ENCODE measurements at places on chromosomes 3 and 15. TPM values are rescaled to one million over a fixed set of nuclear protein-coding genes. Genes with fewer than 3 reads are reported as not detected.

- DNase-seq, result no peak
Observed at GRCh38 chr3:191070201-191070600, 128.8 kb upstream of the OSTN start.

- DNase-seq, result no peak
Observed at GRCh38 chr3:155631323-155632019, 113.4 kb downstream of the PLCH1 start.

DNA sequence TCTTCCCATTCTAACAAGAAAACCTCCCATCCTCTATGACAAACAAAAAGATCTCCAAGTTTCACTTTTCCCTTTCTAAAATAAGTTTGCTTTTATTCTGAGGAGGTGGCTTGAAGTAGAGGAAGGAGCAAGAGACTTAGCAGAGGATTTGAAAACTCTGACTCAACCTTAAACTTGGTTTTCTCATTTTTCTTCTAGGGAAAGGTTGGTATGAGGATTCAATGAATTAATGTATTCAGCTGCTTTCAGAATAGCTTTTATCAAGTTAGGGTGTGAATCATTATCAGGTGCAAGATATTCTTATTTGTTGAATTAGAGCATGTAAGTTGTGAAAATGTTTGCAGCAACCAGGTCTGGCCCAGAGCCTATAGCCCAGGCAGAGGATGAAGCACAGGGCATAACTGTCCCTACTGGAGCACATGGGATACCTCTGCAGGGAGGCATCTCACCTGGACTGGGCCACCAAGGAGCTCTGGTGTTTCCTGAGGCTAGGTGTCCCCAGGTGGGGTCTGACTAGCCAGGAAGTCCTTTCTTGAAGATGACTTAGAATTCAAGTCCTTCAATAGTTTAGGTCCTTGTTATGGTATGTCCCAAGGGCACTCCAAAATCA, 42.3 kb downstream of the SATB1 start:
- DNase-seq, result no peak

- DNase-seq, result no peak
Observed at GRCh38 chr3:99108508-99108907, 207.0 kb upstream of the DCBLD2 start.

DNA sequence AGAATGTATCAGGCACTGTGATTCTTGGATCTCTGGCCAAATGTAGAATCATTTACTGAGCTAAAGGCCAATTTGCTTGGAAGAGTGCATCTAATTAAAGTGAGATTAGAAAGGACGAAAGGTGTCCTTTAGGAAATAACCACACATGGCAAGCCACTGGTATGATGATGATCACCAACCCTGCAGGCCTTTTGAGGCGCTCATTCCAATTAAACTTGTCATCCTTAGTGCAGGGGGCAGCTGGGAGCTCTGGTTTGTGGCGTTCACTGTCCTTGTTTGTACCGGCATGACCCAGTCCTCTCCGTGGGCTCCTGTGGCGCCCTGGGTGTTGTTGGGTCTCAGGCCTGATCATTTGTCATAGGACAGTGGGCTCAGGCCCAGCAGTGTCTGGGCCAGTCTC, 11.0 kb downstream of the LIMD1 start:
- no peak for DNase-seq

GRCh38 chr3:132071043-132071442, 36.2 kb upstream of the CPNE4 start:
- DNase-seq, result no peak

- no peak for DNase-seq
Observed at GRCh38 chr3:186432944-186433732, 71.1 kb upstream of the DGKG start.

DNA sequence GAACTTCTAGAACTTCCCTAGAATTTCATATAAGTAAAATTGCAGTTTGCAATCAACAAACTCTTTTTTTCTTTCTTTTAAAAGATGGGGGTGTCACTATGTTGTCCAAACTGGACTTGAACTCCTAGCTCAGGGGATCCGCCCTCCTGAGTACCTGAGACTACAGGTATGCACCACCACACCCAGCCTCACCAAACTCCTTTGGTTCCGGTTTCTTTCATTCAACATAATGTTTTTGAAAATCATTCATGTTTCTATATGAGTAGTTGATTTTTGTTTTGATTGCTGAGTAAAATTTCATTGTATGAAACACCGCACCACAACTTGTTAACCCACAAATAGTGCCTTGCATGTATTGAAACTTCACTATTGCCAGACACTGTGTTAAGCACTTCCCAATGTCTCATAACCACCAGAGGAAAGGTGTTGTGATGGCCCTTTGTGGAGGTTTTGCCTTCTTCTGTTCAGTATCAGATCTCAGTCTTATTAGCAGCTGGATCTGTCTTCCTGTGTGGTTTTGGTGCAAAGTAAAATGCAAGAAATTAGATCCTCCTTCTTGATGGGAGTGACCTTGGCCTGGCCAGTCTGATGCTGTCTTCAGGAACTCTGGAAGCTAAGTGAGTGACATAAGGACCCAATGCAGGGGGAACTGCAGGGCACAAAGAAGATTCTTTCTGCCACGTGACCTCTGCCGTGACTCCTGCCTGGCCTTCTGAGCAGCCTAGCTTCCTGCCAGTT, 78.8 kb upstream of the UBE2E1 start:
- no peak for DNase-seq

LRRC2 gene
- total RNA-seq, result not detected

ABHD10 gene
- 29.2 TPM for total RNA-seq

DNASE1L3 gene
- total RNA-seq, result not detected

LRRC15 gene
- not detected for total RNA-seq

SPTBN5 gene
- total RNA-seq, result 6.6 TPM

ETV5 gene
- total RNA-seq, result 54.1 TPM

RTP1 gene
- not detected for total RNA-seq

LAMB2 gene
- total RNA-seq, result 278 TPM

CEMIP gene
- total RNA-seq, result 1.3 TPM

SMCO1 gene
- not detected for total RNA-seq

PRSS50 gene
- 1.9 TPM for total RNA-seq

ADGRG7 gene
- total RNA-seq, result 1.4 TPM
